ENCODE measurements at places on chromosomes 3 and 15.

DNA sequence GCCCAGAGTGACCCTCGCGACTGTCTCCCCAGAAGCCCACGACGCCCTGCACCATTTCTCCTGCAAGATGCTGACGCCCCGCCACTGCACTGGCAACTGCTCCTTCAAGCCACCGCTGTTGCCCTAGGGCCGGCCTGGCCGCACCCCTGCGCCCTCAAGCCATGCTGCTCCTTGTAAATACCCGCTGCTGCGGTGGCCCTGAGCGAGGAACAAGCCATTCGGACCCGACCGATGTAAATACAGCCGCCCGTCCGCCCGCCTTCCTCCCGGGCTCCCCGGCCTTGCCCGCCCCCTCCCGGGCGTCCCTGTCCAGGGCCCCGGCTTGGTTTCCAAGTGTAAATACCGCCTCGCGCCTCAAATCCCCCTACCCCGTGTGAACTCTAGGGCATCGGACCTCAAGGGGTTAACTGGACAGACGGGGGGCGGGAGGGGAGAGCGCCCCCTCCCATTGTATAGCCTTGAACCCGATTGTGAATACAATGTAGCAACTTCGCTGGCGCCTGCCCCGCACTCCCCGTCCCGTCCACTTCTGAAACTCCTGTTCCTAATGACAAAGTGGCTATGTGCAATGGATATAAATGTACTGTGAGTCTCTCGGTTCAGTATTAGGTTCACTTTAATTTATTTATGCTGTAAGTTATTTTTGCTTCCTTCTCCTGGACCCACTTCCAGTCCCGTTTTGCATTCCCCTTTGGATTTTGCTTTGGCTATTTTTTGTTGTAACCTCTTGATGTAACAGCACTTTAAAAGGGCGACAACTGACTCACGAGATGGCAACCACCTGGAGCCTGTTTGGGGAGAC, 5.9 kb downstream of the RNU6-1 start:
- peak; percentile 61 for DNase-seq

- no peak for DNase-seq
These were observed 712.0 kb downstream of the NAALADL2 start for GRCh38 chr3:175571096-175571495.

- DNase-seq: no peak
These were observed 277.2 kb downstream of the UBE2E2 start for GRCh38 chr3:23480329-23480714.

- DNase-seq: peak; percentile 60
These were observed 371.7 kb upstream of the GBE1 start for GRCh38 chr3:82133070-82133606.

DNA sequence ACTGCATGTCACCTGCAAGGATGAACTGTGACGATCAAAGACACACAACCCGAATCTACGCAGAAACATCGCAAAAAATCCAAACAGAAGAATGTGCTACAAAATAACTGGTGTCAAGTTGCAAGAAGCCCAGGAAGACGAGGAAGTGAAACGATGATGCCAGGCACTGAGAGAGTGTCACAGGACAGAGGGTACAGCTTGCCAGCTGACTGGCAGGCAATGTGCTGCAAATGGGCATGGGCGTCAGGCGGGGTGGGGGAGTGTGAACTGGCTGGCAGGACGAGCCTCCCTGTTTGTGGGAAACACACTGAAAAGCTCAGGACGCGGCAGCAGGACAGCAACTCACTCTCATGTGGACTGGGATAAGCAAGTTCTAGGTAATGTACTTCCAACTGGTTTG, 28.9 kb upstream of the OCA2 start:
- no peak for DNase-seq

DNA sequence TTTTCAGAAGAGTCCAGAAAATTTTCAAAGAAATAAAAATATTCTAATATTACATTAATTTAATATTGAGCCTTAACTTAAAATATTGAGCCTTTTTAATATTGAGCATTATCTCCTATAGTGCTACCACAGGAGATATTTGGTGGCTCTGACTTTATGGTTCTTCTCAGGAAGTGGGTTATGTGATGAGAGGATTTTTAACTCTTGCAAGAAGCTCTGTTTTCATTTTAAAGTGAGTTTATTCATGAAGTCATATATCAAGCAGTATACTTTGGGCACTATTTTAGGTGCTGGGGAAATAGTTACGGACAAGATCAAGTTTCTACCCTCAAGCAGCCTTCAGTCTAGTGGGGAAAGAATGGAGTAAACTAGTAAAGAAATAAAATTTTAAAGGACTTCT, 13.4 kb upstream of the MBNL1 start:
- no peak for DNase-seq

GRCh38 chr3:140117096-140117526, 182.1 kb downstream of the CLSTN2 start:
- DNase-seq: no peak

DNA sequence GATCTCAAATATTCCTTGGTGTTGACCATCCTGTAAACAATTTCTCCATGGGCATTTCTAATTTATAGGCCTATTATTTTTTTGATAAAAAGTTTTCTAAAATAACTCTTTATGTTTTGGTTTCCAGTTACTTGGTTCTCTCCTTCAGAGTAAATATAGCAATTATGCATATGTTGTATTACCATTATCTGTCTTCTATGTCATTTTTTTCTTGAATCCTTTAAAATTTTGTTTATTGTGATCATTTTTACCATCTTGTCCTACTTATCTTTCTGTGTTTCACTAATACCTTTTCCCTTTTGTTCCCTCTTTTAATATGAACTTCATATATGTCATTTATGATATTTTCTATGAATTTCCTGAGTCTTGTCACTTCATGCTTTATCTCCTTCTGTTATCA, 341.1 kb downstream of the PDCD6IP start:
- DNase-seq: no peak

- DNase-seq: no peak
These were observed 1051.8 kb upstream of the CFAP20DC start for GRCh38 chr3:60101621-60102020.

DNA sequence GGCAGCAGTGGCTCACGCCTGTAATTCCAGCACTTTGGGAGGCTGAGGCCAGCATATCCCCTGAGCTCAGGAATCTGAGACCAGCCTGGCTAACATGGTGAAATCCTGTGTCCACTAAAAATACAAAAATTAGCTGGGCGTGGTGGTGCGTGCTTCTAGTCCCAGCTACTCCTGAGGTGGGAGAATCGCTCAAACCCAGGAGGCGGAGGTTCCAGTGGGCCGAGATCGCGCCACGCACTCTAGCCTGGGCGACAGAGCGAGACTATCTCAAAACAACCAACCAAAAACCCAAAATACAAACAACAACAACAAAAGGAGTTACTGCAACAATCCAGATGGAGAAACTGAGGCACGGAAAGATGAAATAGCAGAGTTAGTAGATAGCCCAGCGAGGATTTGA, 35.4 kb downstream of the SAXO2 start:
- no peak for DNase-seq

DNA sequence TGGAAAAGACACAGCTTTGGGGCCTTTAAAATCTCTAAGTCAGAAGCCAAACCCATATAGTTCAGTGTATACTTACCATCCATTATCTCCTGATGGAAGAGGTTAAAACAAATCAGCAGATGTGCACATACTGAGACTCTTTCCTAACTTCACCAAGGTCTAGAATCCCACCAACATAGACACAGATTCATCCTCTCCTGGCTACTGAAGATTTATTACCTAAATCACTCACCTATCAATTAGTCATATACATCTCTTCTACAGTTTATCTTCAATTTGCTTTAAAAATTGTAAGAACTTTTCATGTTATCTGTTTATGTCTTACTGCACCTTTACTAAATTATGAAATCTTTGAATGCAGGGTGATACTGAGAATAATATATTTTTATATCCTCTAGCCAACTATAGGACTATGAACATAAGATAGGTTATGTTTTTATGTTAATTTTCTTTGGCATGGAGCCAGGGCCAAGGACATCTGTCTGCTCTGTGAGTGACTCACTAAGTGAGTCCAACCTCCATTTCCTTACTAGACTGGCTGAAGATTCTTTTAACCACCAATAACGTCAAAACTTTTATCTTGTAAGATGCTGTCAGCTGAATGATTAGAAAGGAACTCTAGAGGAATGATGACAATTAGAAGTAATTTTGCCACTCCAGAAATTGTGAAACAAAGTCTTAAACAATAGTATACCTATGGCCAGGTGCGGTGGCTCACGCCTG, 397.6 kb downstream of the FOXP1 start:
- DNase-seq: peak; percentile 50

DNA sequence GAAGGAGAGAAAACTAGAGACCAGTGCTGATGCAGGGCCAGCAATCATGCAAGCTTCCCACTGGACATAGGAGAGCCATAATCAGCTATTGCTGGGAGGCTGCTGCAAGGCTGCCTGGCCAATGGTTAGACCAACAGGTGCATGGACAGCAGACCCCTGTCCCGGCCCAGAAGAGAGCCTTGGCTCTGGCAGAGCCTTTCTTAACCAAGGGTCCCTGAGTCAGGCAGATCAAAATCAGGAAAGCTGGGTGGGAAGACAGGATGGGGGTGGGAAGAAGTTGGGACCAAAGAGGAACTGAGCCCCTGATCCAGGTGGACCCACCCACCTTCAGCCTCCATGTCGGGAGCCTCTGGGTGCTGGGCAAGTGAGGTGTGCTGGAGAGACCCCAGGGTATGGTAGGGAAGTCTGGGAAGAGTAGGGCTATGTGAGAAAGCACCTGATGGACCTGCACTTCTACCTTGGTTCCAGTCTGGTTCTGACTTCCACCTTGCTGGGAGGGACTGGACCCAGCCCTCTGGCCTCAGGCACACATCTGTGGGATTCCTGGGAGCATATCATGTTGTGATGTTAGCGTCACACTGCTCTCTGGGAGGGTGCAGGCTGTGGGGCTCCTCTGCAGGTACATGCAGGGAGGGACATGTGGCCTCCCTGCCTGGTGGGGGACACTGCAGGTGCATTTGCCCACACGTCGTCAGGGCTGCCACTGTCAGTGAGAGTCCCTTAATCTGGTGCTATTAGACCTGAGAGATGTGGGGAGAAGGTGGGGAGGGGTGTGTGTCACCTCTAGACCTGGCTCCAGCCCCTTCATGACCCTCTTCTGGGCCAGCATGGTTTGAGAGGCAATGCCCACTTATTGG, 24.7 kb downstream of the KY start:
- no peak for DNase-seq

DNA sequence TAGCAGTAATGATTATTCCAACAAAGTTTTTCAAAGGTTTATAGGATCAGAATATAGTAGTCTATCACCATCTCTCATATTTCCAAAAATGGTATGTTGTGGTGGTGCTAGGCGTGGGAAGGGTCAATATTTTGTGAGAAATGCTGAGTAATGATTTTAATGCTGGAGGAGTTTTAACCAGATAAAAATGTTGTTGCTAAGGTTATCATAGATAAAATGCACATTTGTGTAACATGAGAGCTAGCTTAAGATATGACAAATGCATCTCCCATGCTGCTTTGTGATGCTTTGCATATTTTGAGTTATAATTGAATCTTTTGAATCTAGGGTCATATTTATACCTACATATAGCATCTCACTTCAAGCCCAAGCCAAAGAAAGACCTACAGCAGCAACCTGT, 103.9 kb upstream of the ROBO1 start:
- no peak for DNase-seq

- DNase-seq: no peak
These were observed 207.2 kb upstream of the NAALADL2 start for GRCh38 chr3:174651951-174652350.

DNA sequence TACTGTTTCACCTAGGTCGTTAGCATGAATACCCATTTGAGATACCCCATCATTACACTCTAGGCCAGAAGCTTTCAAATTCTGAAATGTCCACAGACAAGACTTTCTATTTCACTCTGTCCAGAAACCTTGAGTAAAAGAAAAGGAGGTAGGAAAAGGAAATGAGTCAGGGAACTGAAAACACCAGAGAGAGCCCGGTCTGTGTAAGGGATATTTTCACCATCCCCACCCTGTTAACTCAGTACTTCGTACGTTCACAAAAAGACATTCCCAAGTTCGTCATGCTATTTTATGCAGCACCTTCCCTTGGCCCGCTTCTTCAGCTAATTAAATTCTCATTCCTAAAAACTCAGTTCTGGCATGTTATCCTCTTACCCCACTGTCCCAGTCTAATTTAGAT, 89.4 kb upstream of the SOX2 start:
- no peak for DNase-seq

DNA sequence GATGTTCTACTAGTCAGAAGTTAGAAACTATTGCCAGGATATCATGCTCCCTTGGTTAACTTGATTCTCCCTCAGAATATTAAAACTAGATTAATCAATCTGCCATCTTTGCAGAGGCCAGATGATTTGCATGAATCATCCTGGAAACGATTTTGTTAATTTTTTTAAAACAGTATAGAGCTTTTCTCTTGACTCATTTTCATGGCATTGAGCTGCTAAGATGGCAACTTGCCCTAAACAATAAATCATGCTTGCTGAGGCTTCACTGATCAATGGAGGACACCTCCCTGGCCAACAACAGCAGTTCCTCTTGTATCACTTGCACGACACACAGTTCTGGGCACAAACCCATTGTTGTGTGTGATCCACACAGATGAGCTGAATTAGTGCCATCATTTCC, 109.1 kb downstream of the COL6A6 start:
- DNase-seq: no peak

DNA sequence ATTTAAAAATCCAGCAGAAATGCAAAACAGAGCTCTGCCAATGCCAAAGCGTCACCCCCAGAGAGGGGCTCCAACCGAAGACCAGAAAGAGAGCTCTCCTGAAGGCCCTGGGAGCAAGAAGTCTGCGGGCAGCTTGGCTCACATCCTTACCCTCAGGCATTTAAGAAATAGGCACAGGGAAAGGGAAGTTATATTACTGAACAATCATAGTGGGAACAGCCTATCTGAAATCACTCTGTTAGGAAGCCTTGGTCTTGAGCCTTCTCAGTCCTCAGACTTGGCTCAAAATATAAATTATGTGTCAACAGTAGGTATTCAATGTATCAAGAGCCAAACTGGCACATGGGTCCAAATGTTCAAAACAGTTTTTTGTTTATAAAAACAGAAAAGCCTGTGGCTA, 10.3 kb upstream of the PPARG start:
- no peak for DNase-seq

GRCh38 chr3:141405025-141405424, 36.7 kb downstream of the ZBTB38 start:
- no peak for DNase-seq

DNA sequence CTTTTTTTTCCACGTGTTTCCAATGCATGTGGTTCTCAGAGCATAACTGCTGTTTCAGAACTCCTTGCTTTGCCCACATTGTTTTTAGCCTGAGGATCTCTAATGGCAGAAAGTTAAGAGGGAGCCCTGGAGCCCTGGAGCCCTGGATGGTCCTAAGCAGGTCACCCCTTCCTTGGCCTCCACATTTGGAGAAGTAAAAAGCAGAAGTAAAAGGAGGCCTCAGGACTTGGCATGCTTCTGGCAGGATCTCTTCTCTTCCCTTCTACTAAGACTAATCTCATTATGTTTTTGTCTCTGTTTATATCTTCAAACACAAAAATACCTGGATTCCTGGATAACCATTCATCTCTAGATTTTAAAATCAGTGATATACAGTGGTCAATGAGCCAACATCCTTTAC, 50.1 kb downstream of the P2RY1 start:
- DNase-seq: no peak

Data from activated naive CD4-positive, alpha-beta T cell treated with anti-CD3 and anti-CD28 coated beads for 36 hours (primary cell).